Cardiac fibroblast (primary cell): ENCODE measurements at places on chromosomes 1 and 21.
A peak's percentile ranks its signal among the peaks of the same experiment; 100 is the strongest.

- DNase-seq, result peak; percentile 56
Measured at GRCh38 chr1:29136391-29136915, 12.8 kb upstream of the TMEM200B start.

DNA sequence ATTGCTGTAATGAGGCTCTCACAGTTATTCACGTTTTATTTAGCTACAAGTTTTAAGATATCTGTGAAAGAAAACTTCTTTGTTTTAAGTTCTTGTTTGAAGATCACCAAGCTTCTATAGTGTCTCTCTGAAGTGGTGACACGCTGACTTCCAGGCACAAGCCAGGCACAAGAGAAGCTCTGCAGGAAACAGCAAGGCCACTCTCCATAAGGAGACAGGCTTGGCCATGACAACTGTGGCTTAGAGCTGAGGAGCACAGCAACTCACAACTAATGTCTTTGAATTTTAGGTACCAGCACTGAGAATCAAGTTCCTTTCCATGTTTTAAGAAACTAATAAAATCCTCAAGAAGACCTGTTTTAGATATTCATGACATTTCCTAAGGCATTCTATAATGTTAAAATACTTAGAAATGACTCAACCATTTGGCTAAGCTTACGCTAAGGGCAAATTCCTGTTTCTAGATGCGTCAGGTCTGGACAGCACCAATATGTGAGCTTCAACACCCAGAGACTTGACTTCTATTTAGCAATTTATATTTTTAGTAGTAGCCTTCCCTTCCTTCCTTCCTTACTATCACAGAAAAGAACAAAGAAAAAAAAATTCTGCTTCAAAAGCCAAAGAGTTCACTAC lies 40.2 kb downstream of the APP start:
- DNase-seq, result peak; percentile 75

GRCh38 chr1:21174654-21175323 lies 1.9 kb downstream of the EIF4G3 start:
- peak; percentile 79 for DNase-seq

GRCh38 chr21:44618909-44619308 lies 7.0 kb downstream of the KRTAP10-8 start:
- DNase-seq, result no peak

GRCh38 chr1:235906436-235906835 lies 39.7 kb upstream of the LYST start:
- no peak for DNase-seq

GRCh38 chr21:43793243-43793642 lies 3.9 kb downstream of the RRP1 start:
- no peak for DNase-seq

DNA sequence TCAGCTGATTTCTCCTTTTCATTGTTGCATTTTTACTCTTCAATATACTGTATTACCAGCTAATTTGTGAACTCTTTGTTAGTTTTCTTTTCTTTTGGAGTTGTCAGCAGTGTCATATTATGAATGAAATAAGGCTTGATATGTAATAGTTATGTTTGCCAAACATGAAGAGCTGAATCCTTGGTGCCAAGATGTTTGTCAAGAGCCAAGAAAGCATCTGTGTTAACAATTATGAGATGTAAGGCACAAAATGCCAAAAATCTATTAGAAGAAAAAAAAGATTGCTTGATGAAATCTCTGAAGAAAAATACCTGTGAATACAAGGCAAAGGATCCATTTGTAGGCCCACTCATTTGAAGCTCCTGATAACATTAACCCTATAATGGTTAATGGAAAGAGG lies 48.4 kb upstream of the RNPC3 start:
- DNase-seq, result no peak

- DNase-seq, result peak; percentile 34
Measured at GRCh38 chr1:206685334-206685768, 646 bp downstream of the MAPKAPK2 start.

- peak; percentile 51 for DNase-seq
Measured at GRCh38 chr1:172898866-172899265, 151.9 kb downstream of the TNFSF18 start.

- peak; percentile 79 for DNase-seq
Measured at GRCh38 chr1:12078938-12079861, 16.1 kb downstream of the TNFRSF8 start.

DNA sequence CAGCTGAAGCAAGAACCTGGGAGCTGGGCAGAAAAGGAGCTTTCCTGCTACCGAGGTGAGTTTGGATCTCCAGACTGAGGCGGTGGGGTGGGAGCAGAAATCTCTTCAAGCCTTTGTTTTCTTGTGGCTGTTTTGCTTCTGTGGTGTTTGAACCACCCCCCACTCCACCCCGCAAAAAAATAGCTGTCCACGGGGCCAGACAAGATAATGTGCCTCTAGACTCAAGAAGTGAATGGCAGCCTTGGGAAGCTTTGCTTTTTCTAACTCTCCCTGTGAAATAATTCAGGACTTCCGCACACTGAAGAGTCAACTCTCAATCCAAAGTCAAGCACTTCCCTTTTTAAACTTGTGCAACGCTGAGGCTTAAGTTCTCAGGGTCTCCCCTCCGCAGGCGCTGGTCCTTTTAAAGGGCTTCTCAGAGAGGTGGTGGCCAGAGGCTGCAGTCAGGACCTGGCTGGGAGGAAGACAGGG lies 159.6 kb upstream of the COA6 start:
- DNase-seq, result no peak

DNA sequence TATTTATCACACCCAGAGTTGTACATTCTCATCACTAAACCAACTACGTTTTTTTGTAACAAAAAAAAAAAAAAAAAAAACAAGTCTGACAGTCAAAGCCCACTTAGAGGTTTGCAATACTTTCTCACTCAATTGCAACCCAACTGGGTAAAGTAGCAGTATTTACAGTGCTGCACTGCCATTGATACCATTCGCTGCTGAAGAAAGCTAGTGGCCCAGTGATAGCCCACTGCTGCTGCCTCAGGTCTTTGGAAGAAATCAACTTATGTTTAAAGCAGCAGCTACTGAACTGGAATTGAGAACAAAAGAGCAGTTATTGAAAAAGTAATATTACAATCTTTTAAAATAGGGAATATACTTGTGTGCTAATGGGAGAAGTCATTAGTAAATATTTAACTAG lies 2.7 kb downstream of the HNRNPU start:
- DNase-seq, result no peak

DNA sequence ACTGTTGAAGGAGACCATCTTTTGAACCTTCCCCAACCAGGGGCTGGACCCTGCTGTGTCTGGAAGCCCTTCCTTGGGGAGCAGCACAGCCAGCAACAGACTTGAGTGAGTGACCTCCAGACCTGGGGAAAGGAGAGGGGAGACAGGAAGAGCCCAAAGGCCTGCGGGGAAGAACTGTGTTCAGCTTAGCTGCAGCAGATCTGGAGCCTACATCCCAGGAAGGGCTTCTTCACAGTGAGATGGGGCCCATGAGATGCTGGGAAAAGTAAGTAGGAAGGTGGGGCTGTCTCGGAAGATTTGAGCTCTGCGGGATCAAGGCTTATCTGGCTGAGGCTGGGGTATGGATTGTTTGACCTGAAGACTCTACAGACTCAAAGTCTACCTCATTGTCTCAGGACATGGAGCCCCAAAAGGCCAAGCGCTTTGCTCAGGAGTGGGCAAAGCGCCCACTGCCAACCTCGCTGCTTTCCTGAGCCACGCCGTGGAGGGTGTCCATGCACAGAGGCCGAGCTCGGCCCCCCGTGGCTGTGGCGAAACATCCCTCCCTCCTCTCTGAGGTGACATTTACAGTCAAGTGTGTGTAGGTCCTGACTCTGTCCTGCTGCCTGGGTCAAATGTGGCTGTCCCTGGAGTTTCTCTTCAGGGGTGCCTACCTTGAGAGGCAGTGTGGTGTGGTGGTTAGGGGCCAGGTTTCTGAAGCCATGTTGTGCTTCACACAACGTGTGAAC lies 24.5 kb downstream of the SPOCD1 start:
- no peak for DNase-seq

DNA sequence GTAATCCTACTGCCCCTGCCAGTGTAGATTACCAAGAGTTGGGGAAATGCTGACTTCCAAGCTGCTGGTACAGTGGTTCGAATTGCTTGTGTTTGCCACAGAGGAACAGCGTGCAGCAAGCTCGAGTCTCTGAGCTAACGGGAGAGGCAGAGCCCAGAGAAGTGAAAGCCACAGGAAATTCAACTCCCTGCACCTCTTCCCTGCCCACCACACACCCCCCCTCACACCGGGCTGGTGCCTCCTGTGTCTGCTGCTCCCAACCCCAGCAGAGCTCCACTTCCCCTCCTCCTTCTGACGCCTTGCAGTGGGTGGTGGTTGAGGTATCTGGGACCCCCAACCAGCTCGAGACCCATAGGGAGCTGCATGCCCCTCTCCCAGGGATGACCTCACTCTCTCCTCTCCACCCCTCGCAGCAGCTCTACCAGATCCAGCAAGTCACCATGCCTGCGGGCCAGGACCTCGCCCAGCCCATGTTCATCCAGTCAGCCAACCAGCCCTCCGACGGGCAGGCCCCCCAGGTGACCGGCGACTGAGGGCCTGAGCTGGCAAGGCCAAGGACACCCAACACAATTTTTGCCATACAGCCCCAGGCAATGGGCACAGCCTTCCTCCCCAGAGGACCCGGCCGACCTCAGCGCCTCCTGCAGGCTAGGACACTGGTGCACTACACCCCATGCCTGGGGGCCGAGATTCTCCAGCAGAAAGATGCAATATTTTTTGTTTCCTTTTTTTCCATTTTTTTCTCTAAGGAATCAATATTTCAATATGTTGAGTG lies 13.1 kb upstream of the KCNQ4 start:
- no peak for DNase-seq

DNA sequence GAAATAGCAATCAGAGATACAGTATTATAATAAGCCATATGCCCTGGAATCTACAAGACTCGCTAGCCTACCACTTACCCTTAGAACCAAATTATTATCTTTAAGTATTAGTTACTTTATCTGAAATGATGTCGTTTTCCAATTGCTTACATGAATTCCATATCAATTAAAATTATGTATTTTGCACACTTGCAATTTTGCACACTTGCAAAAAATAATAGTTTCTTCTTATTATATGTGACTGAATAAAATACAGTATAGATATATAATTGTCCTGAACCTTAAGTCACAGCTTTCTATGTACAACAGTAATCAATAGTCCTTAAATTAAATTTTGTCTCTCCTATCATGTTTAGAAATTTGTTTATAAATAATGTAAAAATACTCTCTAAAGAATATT lies 2095.1 kb downstream of the NCAM2 start:
- no peak for DNase-seq

- DNase-seq, result peak; percentile 85
Measured at GRCh38 chr1:157045250-157046218, at the start of gene ARHGEF11. Gene ARHGEF11, minus strand, starts transcription at chr1:157045742. Its CDS starts 1,412 bp downstream, at chr1:157044330.

DNA sequence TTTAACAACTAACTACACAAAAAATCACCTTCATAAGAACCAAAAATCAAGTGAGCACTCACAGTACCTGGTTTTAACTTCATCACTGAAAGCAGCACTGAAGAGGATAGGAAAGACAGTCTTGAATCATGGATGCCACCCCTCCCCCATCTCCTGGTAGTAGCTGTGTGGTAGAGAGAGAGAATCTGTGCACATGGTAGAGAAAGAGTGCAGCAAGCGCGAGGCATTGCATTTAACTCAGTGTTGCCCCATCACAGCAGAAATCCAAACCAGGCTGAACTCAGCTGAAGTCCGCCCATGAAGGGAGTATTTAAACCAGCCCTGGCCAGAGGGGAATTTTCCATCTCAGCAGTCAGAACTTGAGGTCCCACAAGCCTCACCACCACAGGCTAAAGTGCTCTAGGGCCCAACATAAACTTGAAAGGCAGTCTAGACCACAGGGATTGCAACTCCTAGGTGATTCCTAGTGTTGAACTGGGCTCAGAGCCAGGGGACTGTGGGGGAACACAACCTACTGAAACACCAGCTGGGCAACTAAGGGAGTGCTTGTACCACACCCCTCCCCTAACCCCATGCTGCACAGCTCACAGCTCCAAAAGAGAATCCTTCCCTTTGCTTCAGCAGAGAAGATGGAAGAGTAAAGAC lies 38.4 kb downstream of the VAV3 start:
- no peak for DNase-seq

- DNase-seq, result no peak
Measured at GRCh38 chr1:98498651-98499050, 162.9 kb upstream of the SNX7 start.

DNA sequence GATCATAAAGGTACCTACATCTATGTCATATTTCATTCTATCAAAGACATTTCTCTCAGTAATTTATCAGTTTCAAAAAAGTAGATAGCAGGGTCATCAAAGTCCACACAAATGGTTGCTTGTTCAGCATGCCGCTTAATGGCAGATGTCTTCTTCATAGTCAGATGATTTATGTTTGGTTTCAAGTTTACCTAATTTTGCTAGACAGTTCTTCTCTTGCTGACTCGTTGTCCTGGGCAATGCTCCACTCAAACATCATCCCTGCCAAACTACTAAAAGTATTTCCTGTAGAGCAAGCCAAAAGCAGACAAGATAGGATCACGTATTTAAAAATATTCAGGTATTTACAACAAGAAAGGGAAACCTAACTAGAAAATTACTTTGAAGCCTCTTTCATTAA lies 13.6 kb downstream of the NUP210L start:
- peak; percentile 64 for DNase-seq

DNA sequence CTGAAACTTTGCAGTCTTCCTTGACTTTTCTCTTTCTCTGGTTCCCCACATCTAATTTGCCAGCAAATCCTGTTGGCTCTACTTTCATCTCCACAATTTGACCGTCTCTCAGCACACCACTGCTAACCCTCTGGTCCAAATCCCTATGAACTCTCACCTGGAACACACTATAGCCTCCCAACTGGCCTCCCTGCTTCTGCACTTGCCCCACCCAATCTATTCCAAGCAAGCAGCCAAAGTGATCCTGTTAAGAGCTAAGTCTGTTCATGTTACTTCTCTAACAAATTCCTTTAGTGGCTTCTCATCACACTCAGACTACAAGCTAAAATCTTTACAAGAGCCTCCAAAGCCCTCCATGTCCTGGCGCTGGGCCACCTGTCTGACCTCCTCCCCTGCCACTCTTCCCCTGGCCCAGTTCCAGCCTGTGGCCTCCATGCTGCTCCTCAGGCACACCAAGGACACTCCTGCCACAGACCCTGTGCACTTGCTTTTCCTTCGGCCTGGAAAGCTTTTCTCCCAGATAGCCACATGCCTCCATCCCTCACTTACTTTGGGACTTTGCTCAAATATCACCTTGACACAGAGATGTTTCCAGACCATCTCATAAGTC lies 104.1 kb downstream of the DTL start:
- DNase-seq, result no peak

DNA sequence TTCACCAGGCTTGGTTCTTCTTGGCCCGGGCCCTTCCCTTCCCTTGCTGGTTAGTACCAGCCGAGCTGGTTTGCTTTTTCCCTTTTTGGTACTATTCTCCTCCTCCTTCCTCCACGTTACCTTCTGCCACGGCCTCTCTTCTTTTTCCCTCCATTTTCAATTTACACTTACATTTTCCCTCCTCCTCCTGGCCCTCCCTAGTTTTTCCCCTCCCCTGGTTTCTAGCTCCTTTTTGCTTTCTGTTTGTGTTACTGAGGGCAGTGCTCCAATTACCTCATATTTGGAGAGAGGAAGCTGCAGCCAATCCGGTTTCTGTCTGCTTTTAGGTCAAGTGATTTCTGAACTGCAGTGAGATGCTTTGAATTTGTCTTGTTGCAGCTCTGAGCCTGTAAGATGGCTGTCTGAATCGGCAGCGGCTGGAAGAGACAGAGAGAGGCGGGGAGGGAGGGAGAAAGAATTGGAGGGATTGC lies 63.7 kb downstream of the MACF1 start:
- DNase-seq, result peak; percentile 91

GRCh38 chr1:71080230-71080738 lies 551 bp downstream of the ZRANB2 start:
- peak; percentile 28 for DNase-seq
